Endothelial cell (in vitro differentiated cells): ENCODE measurements at places on chromosomes 1 and 21.

DNA sequence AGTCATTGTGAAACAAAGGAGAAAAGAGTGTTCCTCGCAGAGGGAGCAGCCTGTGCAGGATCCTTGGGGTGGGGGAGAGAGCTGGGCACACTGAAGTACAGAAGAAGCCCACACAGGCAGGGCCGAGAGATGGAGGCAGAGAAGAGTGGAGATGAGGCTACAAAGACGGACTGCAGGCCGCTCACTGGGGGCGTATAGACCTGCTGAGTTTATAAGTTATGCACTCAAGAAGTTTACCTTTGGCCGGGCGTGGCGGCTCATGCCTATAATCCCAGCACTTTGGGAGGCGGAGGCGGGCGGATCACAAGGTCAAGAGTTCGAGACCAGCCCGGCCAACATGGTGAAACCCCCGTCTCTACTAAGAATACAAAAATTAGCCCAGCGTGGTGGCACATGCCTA lies 7.6 kb upstream of the SLAMF9 start:
- no peak for DNase-seq

GRCh38 chr1:234102583-234102982 lies 198.1 kb downstream of the SLC35F3 start:
- no peak for DNase-seq

GRCh38 chr1:236120721-236121153 lies 21.6 kb upstream of the GPR137B start:
- no peak for DNase-seq

GRCh38 chr1:214581785-214582184 lies 21.2 kb upstream of the CENPF start:
- no peak for DNase-seq

- DNase-seq = no peak
Observed at GRCh38 chr1:220198186-220199005, 73.9 kb downstream of the RAB3GAP2 start.

DNA sequence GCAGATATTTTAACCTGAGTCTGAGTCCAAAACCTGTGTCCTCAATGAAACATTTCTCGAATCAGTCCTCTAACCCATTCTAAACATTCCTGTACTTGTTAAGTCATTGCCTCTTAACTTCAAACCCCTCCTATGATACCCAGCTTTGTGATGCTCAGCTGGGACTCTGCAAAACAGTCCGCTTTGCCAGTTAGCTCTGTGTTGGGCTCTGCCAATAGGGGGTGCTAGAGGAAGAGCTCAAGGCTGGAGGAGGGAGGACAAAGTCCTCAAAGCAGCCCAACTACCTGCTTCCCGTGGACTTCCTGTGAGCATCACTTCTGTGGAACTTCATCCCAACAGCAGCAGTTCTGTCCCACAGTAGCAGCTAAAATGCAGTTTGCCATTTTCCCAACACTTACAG lies 38.1 kb upstream of the SYT14 start:
- peak; percentile 21 for DNase-seq

GRCh38 chr21:45863751-45864150 lies 117.8 kb upstream of the COL6A1 start:
- DNase-seq = no peak

DNA sequence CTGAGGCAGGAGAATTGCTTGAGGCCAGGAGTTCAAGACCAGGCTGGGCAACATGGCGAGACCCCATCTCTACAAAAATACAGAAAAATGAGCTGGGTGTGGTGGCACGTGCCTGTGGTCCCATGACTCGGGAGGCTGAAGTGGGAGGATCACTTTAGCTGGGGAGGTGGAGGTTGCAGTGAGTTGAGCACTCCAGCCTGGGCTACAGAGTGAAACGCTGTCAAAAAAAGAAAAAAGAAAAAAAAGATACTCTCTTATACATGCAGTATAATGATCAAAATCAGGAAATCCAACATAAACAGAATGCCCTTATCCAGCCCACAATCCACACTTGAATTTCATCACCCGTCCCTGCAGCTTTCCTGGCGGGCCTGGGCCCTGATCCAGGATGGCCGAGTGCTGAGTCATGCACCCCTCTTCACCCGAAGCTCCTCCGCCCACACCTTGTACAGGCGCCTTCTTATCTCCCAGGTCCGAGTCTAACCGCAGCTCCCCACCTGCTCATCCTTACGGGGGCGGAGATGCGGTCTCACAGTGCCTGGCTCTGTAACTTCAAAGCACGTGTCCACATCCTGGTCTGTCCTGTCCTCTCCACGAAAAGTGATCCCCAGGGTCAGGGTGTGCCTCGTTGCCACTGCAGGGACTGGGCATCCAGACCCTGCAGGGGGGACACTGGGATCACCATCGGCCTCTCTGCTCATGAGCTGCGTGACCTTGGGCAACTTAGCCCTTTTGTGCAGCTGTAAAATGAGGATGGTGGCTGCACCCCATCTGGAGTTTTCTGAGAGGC lies 120.2 kb upstream of the SLC45A1 start:
- no peak for DNase-seq

DNA sequence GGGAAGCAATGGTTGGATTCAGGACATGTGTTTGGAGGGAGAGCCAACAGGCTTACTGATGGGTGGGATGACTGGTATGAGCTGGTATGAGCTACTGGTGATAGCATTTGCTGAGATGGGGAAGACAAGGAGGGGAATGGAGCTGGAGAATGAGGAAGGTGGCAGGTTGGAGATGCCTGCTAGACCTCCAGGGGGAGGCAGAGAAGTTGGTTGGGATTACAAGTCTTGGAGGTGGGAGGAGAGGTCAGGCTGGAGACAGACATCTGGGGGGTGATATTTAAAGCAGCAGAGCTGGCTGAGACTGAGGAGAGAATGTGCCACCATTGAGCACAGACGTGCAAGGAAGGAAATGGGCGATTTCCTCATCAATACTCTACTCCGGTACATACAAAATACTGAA lies 31.8 kb upstream of the ENO1 start:
- no peak for DNase-seq

DNA sequence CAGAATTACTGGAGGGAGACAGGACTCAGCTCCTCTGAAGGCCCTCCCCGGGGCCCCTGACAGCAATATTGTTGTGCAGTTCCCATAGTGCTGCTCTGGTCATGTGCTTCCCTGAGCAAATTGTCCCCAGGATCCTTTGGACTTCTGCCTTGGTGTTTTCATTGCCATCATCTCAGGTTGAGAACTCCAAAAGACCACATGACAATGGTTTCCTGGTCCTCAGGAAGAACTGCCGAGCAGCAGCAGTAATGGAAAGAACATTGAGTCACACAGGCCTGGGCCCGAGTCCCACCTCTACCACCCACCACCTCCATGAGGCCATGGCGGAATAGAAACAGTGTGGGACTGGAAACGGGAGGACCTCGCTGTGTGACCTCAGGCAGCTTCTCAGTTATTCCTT lies 6.3 kb upstream of the CTTNBP2NL start:
- no peak for DNase-seq

DNA sequence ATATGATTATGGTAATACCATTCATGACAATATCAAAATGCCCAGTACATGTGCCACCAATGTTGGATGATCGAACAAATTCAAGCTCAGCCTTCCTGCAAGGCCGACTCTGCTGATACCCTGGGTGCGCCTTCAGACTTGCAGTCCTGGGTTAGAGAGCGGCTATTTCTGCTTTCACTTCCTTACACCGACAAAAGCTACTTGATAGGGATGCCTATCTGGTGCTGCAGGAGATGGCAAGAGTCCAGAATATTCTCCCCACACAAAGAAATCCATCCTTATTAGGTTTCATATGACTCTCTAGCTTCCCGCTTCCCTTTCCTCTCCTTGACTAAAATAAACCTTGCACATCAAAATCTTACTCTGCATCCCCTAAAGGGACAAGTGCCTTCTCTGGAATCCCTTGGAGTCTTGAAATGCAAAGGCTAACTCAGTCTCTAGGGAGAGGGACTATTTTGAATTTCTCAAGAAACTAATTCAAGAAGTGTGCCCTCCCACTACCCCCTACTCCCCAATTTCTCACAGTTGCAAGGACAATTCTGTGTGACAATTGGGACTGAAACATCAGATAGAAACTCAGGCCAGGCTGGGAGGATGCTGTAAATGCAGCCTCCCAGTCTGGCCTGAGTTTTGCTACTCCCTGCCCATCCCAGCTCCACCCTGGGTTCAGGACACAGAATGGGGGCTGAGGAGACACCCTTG lies 103.1 kb upstream of the USP24 start:
- DNase-seq = no peak

- no peak for DNase-seq
Observed at GRCh38 chr1:39196244-39197215, 8.0 kb upstream of the MACF1 start.

- no peak for DNase-seq
Observed at GRCh38 chr21:38996355-38996754, 186.9 kb downstream of the PSMG1 start.

DNA sequence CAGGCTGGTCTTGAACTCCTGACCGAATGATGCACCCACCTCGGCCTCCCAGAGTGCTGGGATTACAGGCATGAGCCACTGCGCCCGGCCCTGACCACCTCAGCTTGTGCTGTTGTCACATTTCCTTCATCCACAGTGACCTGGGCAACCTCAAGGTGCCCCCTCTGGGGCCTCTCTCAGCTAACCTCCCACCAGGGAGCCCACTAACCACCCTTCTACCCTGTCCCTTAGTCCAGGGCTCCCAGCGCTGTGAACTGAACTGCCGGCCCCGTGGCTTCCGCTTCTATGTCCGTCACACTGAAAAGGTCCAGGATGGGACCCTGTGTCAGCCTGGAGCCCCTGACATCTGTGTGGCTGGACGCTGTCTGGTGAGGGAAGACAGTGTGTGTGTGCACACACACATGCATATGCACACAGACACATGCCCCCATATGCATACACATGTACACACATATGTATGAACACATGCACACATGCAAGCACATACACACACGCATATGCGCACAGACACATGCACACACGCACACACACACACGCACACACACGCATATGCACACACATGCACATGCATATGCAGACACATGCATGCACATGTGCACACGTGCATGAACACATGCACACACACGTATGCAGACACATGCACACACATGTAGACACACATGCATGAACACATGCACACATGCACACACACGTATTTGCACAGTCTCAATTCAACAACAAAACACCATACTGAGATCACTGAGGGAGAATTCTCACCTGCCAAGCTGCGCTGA lies 6.2 kb downstream of the ADAMTSL4 start:
- DNase-seq = no peak

GRCh38 chr1:3774276-3774945 lies 1.9 kb downstream of the SMIM1 start:
- DNase-seq = no peak

DNA sequence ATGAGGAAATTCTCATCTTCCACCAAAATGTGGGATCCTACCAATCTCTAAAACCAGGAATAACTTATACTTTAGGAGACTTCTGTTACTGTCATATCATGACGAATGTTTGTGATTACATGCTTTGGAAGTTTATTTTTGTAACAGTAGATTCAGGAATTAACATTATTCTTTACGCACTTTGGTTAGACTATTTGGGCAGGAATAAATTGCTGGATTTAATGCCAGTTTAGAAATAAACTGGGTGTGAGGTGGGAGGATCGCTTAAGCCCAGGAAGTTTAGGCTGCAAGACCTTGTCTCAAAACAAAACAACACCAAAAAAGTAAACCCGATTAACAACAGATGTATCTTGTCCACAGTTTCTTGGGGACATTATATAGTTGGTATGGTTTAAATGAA lies 52.1 kb downstream of the MIGA1 start:
- DNase-seq = no peak

- DNase-seq = no peak
Observed at GRCh38 chr1:164771619-164772361, 212.8 kb downstream of the PBX1 start.

GRCh38 chr1:175088525-175088951 lies 20.9 kb downstream of the TNN start:
- DNase-seq = no peak

- no peak for DNase-seq
Observed at GRCh38 chr1:163048869-163049268, 20.3 kb upstream of the RGS4 start.

DNA sequence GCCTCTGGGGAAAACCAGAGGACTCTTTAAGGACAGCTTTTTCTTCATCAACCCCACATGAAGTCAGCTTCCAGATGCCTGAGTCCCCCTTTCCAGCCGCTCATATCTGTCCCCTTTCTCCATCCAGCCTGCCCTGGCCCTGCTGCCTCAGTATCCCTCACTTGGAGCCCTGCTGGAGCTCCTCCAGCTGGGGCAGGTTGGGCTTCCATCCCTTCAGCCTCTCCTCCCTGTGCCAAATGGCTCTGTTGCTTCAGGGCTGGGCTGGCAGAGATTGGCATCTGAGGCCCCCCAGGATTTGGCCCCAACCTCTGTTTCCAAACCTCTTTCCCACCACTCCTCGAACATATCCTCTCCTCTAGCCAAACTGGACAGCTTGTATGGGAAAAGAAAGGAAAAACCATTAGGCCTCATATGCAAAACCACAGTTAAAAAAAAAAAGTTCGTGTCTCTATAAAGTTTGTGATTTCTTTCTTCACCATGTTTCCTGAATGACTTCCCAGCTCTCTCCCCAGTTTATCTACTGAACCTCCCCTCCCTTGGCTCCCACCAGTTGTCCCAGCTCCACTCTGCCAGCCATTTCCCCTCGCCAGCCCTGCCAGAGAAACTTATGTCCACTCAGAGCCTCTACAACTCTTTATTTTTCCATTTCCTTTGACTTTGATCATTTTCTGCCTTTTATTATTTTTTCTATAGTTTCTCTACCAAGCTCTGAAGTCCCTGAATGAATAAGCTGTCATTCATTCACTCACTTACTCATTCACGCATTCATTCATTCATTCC lies 217.9 kb downstream of the FOXD2 start:
- no peak for DNase-seq

DNA sequence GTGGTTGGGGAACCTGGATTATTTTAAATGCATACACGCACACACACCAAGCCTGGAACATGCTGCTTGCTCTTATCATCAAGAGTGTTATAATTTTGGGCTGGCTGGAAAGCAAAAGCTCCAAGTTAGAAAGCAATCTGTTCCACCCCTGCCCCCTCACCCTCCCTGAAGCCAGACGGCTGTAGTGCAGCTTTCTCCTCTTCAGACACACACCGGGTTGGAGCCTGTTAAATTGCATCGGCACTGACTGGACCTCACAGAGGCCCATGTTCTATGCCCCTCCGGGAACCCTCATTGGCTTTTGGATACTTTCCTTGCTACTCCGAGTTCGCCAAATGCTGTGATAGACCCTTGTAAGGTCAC lies 90.6 kb upstream of the KCNJ15 start:
- DNase-seq = no peak

DNA sequence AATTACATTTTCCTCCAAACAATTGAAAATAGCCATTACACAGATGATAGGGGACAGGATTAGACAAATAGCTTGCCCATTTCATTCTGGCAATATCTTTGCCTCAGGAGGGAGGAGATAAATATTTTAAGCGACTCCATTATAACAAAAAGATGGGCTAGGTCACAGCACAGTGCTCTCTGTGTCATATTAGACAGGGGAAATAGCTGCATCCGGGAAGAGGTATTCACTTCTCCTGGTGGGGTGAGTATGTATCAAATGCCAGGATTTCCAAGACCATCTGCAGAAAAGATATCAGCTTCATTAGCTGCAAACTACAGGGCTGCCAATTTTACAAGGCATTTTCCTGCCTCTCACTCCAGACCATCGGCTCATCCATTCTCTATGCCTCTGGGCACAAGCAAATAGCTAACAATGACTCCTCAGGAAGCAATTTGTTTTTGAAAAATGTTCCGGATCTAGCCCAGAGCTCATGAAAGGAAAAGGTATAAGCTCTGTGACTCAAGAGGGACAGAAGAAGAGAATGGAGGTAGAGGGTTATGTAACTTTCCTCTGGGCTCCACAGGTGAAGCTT lies 41.9 kb upstream of the ANGPTL7 start:
- DNase-seq = no peak

GRCh38 chr1:87120779-87121178 lies 206.3 kb downstream of the HS2ST1 start:
- DNase-seq = no peak
